ENCODE measurements at places on chromosomes 2 and 18.

GRCh38 chr2:7838669-7839068 lies 843.2 kb upstream of the ID2 start:
- DNase-seq: no peak

GRCh38 chr2:54626884-54627283 lies 96.6 kb upstream of the EML6 start:
- DNase-seq: no peak

DNA sequence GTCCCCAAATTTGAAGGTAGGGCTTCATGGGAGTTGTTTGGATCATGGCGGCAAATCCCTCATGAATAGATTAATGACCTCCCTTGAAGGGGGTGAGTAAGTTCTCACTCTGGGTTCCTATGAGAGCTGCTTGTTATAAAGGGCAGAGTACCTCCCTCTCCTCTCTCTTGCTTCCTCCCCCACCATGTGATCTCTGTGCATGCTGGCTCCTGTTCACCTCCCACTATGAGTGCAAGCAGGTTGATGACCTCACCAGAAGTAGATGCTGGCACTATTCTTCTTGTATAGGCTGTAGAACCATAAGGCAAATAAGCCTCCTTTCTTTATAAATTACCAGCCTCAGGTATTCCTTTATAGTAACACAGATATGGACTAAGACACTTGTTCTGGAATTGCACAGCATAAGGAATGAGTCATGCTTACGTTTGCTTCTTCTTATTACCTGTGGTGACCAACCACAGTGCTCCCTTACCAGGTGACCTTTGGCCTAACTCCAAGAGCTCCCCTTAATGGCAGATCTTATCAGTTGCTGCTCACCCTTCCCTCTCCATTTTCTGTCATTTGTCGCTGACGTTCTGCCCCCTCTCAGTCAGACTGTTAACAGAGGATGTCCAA lies 559.5 kb upstream of the GCFC2 start:
- DNase-seq: no peak

- no peak for DNase-seq
Observed at GRCh38 chr2:219743548-219743947, 116.1 kb downstream of the SLC4A3 start.

DNA sequence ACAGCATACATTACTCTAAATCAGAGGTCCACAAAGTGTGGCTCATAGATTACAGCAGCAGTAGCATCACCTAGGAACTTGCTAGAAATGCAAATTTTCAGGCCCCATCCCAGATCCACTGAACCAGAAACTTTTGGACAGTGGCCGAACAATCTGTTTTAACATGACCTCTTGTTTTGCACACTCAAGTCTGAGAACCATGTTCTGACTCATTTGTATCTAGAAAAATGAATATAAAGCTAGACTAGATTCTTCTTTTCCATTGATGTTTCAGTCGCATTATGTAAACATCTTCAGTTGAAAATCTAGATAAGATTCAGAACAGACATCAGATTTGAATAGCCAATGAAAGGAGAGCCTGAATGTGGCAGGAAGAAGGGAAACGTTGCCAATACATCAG lies 608.8 kb downstream of the LRP1B start:
- no peak for DNase-seq

- no peak for DNase-seq
Observed at GRCh38 chr2:113056521-113056920, 2.5 kb upstream of the IL36RN start.

- DNase-seq: no peak
Observed at GRCh38 chr2:215729985-215730620, 283.2 kb downstream of the MREG start.

DNA sequence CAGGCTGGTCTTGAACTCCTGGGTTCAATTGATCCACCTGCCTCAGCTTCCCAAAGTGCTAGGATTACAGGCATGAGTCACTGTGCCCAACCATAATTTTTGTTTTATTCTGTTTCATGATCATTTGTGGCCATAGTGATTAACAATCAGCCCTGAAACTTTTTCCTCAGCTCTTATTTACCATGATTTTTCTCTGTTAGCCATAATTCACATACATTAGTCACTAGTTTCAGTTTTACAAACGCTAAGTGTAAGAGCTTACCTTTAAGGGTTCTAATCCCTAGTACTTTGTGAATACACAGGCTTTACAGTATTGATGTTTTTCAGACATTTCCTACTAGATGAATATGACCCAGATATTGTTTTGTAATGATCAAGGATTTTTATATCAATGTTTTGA lies 216.1 kb downstream of the DPP4 start:
- DNase-seq: no peak

DNA sequence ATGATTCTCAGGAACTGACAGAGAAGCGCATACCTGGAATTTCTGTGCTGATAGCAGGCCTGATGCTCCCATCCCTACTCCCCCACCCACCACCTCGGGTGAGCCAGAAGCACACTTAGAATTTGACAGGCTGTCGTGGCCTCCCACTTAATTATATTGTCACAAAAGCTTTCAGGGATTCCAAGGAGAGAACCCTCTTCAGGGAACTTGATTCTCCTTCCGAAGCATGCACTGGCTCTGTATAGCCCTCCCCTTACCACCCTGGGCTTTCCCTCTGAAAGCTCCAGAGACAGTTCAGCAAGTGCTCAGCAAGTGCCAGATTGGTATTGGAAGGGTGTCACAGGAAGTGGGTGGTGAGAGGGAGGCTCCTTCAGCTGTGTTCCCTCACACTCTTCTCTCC lies 252.5 kb upstream of the SIX2 start:
- no peak for DNase-seq

DNA sequence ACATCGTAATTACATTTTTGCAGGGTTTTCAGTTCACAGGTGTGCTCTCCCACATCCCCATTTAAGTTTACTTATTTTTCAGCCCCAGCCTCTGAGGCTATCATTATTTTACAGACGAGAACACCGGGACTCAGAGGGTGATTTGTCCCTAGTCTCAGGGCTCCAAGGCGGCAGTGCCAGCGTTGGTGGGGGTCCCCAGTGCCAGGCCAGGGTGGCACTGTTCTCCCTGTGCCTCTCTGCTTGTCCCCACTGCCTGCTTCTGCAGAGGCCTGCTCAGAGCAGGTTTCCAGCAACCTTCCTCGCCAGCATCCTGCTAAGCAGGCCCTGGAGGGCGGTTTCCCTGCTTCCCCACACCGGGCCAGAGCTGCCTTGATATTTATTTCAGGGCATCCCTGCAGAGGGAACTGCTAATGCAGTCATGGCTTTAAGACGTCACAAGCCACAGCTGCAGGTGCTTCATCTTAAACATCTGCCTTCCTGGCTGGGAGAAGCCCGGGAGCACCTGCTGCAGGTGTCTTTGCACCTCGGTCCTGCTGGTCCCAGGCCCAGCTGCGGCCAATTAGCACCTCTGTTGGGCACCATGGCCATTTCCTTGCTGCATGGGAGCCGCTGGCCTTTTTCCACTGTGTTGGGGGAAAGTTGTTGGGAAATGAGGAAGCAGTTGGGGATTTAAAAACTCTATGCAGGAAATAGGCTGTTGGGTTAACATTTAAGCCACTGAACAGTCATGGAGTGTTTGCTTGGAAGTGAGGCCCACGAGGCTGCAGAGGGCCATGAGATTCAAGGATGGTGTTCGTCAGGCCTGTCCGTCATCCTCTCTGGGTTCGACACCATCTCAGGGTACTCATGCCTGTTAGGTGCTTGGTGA lies 22.8 kb downstream of the HPCAL1 start:
- no peak for DNase-seq
